ENCODE measurements at places on chromosomes 1 and 21. TPM values are rescaled to one million over a fixed set of nuclear protein-coding genes. Genes with fewer than 3 reads are reported as not detected.

C1orf56 gene
- 2.4 TPM for total RNA-seq

IFNLR1 gene
- 1.3 TPM for total RNA-seq

THEM5 gene
- total RNA-seq: not detected

PRDM2 gene
- 12.2 TPM for total RNA-seq

CRP gene
- total RNA-seq: not detected

IL22RA1 gene
- total RNA-seq: not detected

GRCh38 chr1:57217905-57218304, 206.0 kb downstream of the DAB1 start:
- no peak for DNase-seq

DNA sequence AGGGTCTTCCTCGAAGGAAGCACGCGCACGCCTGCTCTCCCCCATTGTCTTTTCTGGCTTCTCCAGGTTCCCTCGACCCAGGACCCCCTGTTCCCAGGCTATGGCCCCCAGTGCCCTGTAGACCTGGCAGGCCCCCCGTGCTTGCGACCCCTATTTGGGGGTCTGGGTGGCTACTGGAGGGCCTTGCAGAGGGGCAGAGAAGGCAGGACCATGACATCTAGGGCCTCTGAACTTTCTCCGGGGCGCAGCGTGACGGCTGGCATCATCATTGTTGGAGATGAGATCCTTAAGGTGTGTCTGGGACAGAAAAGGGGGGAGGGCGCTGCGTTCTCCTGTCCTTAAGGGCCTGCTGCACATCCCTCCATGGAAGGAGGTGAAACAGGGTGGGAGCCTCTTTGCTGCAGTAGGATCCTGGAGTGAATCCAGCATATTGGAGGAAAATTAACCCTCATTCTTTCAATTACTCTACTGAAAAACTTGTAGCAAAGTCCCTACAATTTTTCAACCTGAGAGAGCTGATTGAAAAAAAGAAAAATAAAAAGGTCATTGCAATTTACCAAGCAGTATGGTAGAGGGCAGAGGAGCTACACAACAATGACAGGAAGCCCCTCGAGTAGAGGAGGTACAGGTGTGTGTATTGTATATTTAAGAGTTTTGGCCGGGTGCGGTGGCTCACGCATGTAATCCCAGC, 777 bp downstream of the FLAD1 start:
- DNase-seq: no peak

GRCh38 chr1:64826991-64827390, 82.1 kb downstream of the RAVER2 start:
- peak; percentile 54 for DNase-seq

GRCh38 chr1:100710906-100711682, 8.4 kb upstream of the VCAM1 start:
- no peak for DNase-seq

DNA sequence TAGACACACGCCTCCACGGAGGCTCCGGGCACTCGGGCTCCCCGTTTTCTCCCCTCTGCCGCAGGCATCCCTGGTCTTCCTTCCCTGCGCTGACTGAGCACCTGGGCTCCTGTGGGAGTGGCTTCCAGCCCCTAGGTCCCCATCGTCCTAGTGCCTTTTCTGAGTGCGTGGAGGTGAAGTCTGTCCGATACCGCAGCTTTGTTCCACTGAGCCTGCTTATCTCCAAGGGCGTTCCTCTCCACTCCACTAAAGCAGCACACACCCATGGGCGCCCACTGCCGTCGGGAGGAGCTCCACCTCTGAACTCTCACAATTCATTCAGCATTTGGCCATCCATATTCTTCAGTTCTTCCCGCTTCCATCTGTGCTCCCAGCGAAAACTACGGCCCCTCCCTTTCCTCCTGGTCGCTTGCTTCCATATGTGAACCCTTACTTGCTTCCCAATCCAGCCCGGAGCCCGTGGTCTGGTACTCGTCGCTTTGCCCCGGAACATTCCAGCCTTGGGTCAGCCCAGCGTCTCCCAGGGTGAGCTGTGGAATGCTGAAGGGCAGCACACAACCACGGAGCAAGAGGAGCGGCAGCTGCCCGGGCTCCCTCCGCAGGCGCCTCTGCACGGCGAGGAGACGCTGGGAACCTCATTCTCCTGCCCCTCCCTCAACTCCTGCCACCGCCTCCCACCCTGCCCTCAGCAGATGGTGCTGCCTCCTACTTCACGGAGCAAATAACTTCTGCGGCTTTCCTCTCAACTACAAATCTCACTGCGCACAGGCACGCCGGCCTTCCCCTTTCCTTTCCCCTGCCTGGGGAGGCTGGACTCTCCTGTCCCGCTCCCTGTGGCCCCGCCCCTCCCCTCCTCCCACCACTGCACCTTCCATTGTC, 27.5 kb downstream of the ATP8B2 start:
- DNase-seq: peak; percentile 43

GRCh38 chr1:30451532-30452125, 271.8 kb downstream of the MATN1 start:
- no peak for DNase-seq

DNA sequence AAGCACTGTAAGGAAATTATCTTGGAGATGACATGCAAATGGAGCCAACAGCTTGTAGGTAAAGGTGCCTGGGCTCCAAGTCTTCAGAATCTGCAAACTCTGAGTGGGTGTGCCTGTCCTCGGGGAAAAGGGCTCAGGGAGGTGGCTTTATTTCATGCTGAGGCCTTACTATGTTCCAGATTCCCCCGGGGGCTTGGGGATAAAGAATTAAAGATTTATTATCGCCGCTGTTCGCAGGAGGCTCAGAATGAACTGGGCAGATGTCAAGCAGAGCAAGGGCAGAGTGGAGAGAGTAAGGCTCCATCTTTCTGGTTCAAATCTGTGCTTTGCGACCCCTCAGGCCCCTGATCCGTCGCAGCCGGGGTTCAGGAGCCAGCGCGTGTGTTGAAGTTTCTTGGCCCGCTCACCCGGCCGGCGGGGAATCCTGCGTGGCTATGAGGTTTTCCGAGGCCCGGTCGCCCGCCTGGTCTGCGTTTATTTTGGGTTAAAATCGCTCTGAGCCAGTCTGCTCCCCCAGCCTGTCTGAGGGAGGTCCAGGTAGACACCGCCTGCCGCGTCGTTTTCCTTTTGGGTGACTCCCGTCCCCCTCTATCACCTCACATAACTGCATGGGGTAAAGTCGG, 19.5 kb downstream of the RHOU start:
- no peak for DNase-seq

- no peak for DNase-seq
Measured at GRCh38 chr21:15276243-15276642, 211.4 kb upstream of the NRIP1 start.

DNA sequence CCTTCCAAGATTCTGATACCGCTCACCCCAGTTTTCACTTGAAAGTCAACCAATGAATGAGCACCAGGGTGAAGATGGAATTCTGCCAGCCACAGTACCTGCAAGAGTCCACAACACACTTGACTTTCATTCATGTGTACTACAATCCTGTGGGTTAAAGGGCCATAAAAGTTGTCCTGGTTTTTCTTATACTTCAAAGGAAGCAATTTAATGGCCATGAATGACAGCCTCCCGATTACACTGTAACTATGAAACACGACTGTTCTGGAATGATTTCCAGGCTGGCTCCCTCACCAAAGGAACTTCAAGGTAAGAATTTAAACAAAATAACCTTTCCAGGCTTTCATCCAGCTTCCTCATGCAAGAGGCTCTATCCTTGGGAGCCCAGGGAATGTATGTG, 502.8 kb downstream of the SMYD3 start:
- no peak for DNase-seq

DNA sequence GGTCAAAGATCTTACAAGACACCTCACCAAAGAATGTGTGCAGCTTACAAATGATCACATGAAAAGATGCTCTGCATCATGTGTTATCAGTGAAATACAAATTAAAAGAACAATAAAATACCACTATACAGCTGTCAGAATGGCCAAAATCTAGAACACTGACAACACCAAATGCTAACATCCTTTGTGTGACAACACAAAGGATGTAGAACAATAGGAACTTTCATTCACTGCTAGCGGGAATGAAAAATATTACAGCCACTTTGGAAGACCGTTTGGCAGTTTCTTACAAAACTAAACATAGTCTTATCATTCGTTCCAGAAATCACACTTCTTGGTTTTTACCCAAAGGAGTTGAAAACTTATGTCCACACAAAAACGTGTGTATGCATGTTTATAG, 20.6 kb upstream of the SELP start:
- DNase-seq: no peak

GRCh38 chr1:5393603-5394002, 598.6 kb downstream of the NPHP4 start:
- no peak for DNase-seq

- DNase-seq: no peak
Measured at GRCh38 chr1:3954170-3955169, 54.4 kb upstream of the C1orf174 start.

- DNase-seq: no peak
Measured at GRCh38 chr1:232452736-232453440, 177.0 kb downstream of the SIPA1L2 start.

- peak; percentile 91 for DNase-seq
Measured at GRCh38 chr1:26788836-26789611, 1.3 kb downstream of the PIGV start.

- no peak for DNase-seq
Measured at GRCh38 chr1:12540580-12541273, 77.3 kb downstream of the DHRS3 start.

GRCh38 chr1:32142446-32143301, 34.8 kb downstream of the KPNA6 start:
- DNase-seq: peak; percentile 51

DNA sequence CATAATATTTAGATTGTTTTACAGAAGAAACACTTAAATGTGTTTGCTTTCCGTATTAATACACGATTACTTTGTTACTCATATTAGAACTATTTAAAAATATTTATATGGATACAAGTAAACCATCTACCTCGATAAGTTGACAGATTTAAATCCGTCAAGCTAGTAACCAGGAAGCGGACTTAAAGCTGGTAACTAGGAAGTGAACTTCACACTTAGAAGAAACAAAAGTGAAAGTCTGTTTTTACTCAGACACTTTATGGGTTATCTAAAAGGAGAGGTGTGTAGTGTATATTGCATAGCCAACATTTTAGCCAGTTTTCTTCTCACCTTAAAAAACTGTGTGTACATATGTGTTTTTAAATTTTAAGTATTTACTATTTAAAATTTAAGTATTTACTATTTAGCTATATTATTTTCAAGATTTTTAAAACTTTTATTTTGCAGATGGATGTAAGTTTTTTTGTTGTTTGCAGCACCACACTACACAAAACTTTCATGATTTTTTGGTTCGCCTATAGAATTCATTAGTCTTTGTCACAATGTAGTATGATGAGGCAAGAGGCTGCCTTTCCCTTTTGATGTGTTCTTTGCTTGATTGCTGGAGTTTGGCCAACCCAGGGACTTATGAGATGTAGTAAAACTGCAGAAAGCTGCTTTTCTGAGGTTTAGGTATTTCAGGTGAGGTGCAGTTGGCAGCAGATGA, 2.7 kb downstream of the USP25 start:
- peak; percentile 39 for DNase-seq

DNA sequence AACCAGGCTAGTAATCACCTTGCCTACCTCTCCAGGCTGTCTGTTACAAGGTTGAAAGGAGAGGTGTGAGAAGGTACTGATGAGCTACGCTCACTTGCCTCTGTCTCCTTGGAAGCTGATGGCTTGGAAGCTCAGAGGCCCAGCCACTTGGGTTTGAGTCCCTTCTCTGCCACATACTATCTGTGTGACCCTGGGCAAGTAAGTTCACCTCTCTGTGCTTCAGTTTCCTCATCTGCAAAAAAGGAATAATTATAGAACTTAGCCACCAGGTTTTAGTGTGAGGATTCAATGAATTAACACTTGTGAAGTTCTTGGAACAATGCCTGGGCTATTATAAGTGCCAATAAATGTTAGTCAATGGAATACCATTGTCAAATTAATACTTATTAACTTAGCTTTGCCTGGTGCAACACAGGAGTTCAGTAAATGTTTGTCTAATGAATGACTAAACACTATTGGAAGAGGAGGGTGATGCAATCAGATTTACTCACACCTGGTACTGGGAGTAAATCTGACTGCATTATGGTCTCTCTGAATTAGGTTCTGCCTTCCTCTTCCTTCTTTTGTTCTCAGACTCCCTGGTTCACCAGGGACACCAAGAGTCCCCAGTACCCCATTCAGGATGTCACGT, 55.5 kb downstream of the TRABD2B start:
- DNase-seq: no peak

GRCh38 chr1:89975540-89976125, 19.3 kb upstream of the ZNF326 start:
- DNase-seq: no peak

GRCh38 chr1:217482356-217483102, 148.4 kb downstream of the GPATCH2 start:
- DNase-seq: peak; percentile 84

DNA sequence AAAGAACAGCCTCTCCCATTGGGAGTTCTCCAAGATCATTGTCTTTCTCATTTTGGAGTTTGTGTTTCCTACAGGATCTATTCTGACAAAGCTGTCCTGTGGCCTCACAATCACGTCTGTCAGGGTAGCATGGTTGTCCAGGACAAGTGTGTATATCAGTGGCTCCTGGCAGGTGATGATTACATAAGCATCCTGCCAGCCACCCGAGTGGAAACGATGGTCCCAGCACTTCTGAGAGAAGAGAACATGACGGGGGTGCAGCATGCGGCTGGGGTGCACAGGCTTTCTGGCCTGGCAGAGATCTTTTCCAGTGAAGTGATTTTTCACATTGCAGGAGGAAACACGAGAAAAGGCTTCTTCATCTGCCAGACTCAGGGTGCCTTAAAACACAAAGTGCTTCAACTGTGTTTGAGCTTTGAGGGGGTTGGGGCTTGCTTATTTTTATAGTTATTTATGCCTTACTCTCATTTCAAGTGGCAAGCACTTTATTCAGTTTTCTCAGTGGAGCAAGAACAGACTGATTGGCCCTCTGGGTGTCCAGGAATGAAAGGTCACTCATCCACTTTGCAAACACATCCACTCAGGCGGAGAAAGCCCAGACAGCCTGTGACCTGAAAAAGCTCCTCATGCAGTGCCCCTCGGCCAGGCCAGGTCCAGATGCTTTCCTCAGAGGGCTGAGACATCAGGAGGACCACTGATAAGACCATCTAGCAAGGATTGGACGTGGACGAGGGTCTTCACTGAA, 186.0 kb downstream of the DUSP10 start:
- no peak for DNase-seq

- peak; percentile 92 for DNase-seq
Measured at GRCh38 chr1:110152133-110152785, 2.0 kb downstream of the SLC6A17 start.

- peak; percentile 36 for DNase-seq
Measured at GRCh38 chr1:88608139-88608943, 75.7 kb upstream of the PKN2 start.

DNA sequence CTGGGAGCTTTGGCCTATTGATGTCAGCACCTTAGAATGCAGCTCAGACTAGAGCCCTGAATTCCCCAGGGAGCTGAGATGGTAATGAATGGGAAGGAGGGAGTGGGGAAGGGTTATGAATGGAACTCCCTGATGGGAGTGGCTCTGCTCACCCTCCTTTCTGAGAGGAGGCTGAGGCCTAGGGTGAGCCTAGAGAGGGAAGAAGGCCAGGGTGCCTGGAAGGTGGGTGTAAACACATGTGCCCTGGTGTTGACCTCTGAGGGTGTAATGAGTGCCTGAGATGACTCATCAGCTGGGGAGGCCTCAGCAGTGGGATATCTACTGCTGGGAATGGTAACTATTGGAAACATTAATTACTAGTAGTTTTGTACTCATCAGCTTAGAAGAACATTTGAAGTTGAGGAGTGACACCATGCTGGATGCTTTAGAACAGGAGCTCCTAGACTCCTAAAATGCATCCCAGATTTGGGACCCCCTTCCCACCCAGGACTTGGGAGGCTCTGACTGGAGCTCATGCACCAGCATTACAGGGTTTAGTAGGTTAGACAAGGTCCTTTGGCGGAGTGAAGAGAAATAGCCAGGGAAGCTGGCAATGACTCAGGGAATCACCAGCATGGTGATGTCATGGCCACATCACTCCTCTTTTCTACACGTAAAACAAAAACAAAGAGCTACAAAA, 16.0 kb upstream of the PIGV start:
- DNase-seq: peak; percentile 94

All from Daoy (cell line).